Smooth muscle cell of bladder (primary cell): ENCODE measurements at places on chromosomes 4 and X. TPM values are rescaled to one million over a fixed set of nuclear protein-coding genes. Genes with fewer than 3 reads are reported as not detected.

The SRPX gene
- 33.8 and 34.8 TPM in 2 replicates for total RNA-seq

The CXCL6 gene
- 32.7 and 66.7 TPM in 2 replicates for total RNA-seq

The GPR143 gene
- total RNA-seq: not detected in 2 replicates

The GUCY1A1 gene
- 0.71 and 1.2 TPM in 2 replicates for total RNA-seq

The PAGE4 gene
- total RNA-seq: not detected in 2 replicates

The PPARGC1A gene
- 0.37 and 0.43 TPM in 2 replicates for total RNA-seq

The KIF4A gene
- 1.6 and 1.8 TPM in 2 replicates for total RNA-seq
